ENCODE measurements at places on chromosomes 6 and 20.

GRCh38 chr20:46791722-46792416 is 82.4 kb downstream of the SLC2A10 start:
- no peak for DNase-seq

DNA sequence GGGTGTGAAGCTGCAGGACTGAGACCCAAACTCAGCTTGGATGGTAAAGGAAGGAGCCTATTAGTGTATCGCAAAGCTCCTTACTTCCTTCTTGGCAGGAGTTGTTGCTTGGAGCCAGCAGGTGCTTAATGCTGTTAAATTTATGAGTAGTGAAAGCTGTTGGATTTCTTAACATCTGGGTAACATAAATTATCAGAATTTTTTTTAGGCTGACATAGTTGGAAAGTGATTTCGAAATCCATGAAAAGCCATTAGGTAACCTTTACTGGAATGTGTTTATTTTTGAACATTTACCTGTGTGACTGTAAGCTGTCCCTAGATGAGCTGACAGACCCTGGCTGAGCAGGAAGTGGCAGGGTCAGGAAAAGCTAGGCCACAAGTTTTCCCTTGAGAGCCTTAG is 470.4 kb upstream of the SLC35B3 start:
- no peak for DNase-seq

- peak; percentile 66 for DNase-seq
Measured at GRCh38 chr6:36340618-36341454, 4.1 kb upstream of the BNIP5 start.

DNA sequence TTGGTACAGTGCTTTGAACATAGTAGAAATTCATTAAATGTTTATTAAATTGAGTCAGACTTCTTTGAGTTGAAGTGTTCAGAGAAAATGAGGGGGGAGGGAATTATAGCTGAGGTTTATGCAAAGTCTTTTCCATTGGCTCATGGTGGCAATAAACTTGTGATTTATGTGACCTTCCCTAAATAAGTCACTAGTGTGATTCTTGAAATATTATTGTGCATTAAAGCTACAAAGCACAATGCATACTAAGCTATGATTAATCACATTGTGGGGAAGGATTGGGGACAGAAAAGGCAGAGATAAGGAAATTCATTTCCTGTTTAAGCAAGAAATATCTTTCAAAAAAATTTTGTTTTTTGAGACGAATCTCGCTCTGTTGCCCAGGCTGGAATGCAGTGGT is 877.5 kb downstream of the TFAP2A start:
- no peak for DNase-seq

DNA sequence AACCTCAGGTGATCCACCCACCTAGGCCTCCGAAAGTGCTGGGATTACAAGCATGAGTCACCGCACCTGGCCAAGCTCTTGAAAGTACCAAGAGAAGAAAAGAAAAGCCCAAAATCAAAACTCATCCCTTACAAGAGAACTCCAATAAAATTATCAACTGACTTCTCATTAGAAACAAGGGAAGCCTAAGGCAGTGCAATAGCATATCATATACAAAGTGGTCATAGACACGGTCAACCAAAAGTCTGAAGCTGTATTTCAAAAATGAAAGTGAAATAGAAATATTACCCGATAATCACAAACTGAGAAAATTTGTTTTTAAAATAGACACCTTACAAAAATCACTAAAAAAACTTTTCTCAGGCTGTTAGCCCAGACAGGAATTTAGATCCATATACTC is 1321.1 kb upstream of the GJE1 start:
- DNase-seq = no peak

DNA sequence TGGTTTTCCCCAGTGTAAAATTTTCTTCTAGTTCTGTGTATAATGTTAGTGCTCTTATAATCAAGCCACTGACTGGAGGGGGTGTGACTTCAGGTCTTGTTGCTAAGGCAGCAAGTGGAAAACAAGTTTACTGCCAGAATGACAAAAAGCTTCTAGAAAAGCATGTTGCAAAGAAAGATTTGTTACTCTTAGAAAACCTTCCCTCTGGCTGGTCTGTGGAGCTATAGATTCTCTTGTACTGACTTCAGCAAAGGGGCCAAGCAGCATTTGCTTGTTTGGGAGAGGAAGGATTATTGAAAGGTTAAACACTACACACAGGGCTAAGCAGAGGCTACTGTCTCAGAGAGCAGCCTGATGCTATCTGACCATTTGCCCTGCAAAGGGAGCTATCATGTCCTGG is 288.8 kb downstream of the BTBD9 start:
- no peak for DNase-seq

GRCh38 chr6:144278659-144279314 is 6.3 kb upstream of the UTRN start:
- no peak for DNase-seq

- DNase-seq = no peak
Measured at GRCh38 chr6:164561656-164562055, 747.7 kb downstream of the C6orf118 start.

- DNase-seq = no peak
Measured at GRCh38 chr6:106431972-106432371, 71.5 kb downstream of the CRYBG1 start.

GRCh38 chr20:58596750-58597248 is 54.3 kb upstream of the STX16 start:
- DNase-seq = no peak

DNA sequence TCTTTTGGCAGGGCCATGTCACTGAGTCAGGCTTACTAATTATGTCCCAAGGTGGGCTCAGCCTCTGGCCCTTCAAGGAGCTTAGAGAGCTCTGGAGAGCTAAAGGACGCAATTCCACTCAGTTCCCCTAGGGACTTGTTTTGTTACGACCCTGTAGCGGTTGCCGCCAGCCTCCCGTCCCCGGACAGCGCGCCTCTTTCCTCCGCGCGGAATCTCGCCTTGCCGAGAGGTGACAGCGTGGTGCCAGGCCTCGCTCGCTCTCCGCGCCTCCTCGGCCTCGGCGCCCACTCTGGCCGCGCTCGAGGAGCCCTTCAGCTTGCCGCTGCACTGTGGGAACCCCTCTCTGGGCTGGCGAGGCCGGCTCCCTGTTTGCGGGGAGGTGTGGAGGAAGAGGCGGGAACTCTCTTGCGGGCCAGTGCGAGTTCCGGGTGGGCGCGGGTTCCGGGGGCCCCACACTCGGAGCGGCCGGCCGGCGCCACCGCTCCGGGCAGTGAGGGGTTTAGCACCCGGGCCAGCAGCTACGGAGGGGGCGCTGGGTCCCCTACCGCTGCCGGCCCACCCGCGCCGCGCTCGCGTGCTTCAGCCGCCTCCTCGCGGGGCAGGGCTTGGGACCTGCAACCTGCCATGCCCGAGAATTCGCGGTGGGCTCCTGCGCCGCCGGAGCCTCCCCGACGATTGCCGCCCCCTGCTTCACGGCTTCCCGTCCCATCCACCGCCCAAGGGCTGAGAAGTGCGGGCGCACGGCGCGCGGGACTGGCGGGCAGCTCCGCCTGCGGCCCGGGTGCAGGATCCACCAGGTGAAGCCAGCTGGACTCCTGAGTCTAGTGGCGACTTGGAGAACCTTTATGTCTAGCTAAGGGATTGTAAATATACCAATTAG is 9.9 kb upstream of the ZNF311 start:
- no peak for DNase-seq

- DNase-seq = no peak
Measured at GRCh38 chr6:150081702-150082101, 12.8 kb upstream of the ULBP3 start.

DNA sequence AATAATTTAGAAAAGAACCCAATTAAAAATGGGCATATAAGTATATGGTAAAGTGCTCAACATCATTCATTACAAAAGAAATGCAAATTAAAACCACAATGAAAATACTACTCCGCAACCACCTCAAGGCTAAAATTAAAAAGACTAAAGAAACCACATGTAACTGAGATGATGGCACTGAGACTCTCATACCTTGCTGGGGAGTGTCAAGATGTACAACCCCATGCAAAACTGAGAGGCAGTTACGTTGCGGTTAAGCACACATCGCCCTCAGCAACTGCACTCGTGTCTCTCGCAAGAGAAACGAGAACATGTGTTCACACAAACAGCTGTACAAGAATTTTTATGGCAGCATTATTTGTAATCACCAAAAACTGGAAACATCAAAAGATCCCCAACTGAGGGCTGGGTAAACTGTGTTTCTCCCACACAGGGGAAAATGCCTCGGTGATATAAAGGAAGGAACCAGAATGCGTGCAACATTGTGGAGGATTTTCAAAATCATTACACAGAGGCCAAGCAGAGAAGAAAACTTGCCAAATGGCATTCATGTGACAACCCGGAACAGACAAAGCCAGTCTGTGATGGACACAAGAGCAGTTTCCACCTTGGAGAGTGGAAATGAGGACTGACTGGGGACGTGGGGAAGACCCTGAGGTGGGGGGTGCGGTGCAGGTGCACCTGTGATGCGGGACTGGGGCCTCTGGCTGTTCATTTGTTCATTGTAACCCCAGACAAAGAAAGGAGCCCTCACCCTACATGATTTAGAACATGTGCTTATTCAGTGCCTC is 144.9 kb downstream of the WDR27 start:
- DNase-seq = no peak

GRCh38 chr6:155319902-155320301 is 5.6 kb upstream of the TFB1M start:
- no peak for DNase-seq
